SK-N-SH treated with all-trans-retinoic acid at 6 μM for 48 hours (cell line): ENCODE measurements at places on chromosomes 4 and X.

GRCh38 chr4:89876548-89876947, 18.1 kb upstream of the MMRN1 start:
- ATAC-seq: no peak

DNA sequence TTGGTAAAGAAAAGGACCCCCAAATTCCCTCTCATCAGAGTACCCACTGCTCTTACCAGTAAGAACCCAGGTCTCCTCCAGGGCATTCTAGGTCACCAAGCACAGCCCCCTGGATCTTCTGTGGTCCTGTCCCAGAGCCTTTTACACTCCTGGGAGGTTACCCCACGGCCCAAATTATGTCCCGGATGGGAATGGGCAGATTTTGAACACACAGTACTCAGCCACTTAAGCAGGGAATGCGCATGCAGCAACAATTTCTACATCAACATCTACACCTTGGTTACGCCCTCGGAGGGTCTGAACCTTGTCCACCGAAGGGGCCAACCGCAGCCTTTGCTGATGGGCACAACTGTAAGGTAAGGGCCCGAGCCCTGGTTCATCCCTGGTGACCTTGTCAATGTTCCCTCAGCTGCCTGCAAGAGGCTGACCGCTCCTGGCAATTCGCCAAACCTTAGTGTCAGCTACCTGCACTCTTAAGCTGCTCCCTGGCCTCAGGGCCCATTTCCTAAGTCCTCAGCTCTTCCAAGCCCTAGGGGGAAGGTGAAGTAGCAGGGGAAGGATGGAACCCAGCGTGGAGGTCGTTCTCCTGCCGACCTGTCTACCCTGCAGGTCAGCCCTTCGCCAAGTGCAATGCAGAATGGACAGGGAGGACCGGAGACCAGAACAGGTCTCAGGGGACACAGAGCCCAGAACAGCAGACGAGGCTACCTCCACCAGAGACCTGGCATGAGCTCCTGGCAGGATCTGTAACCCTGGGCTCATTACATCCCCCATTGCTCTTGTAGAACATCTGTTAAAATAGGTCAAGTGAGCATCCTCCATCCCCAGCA, 5.9 kb downstream of the TIMP1 start:
- no peak; the same call in 2 of the 3 replicates for ATAC-seq

GRCh38 chr4:149056615-149057014, 614.4 kb upstream of the NR3C2 start:
- no peak for ATAC-seq

- no peak for ATAC-seq
Observed at GRCh38 chrX:108224218-108224617, 132.6 kb downstream of the ATG4A start.

- no peak for ATAC-seq
Observed at GRCh38 chr4:7103607-7104365, 35.9 kb upstream of the GRPEL1 start.

GRCh38 chr4:140841186-140841585, 85.0 kb upstream of the TBC1D9 start:
- no peak for ATAC-seq

GRCh38 chr4:35548921-35549320, 695.4 kb downstream of the ARAP2 start:
- no peak for ATAC-seq

GRCh38 chr4:150009533-150009932, 68.7 kb upstream of the DCLK2 start:
- no peak for ATAC-seq

DNA sequence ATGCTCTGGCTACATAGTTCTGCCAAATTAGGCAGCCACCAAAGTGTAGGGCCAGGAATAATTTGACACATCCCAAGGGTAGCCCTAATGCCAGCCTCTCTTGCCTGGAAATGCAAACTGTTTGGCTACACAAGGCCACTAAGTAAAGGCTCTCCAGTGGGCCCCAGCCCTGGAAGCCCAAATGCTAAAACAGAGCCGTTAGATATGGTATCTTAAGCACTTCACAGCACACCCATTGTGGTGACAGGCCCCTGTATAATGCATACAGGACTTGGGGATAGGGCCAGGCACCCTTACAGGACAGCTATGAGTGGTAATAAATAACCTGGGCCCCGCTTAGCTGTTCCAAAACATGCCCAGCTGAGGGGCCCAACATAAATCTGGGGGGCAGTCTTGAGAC, 623.9 kb downstream of the BCOR start:
- ATAC-seq: no peak

GRCh38 chr4:183078634-183079033, 20.4 kb upstream of the WWC2 start:
- no peak for ATAC-seq

DNA sequence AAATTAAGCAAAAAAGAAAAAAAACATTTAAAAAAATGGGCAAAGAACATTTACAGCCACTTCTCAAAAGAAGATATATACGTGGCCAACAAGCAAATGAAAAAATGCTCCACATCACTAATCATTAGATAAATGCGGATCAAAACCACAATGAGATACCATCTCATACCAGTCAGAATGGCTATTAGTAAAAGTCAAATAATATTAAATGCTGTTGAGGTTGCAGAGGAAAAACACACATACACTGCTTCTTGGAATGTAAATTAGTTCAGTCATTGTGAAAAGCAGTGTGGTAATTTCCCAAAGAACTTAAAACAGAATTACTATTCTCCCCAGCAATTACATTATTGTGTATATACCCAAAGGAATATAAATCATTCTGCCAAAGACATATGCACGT, 1189.0 kb downstream of the PCDH18 start:
- peak; percentile 32; the same call in 1 of the 3 replicates for ATAC-seq

GRCh38 chr4:54550395-54551171, 107.2 kb upstream of the KIT start:
- no peak for ATAC-seq

DNA sequence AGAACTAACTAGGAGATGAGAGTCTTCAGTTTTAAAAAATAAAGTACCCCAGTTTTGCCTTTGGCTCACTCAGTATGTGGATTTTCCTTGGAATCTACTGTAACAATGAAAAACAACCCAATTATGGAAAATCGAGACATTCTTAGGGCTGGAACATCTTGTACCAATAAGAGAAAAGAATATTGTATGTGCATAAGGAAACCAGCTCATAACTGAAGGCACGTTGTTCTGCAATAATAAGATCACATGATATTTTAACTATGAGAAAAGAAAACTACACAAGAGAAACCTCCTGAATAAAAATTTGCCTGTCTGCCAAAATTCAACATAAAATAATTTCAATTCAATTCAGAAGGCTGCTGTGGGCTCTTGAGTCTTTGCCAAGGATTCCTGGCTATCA, 261.8 kb upstream of the EDNRA start:
- no peak for ATAC-seq

DNA sequence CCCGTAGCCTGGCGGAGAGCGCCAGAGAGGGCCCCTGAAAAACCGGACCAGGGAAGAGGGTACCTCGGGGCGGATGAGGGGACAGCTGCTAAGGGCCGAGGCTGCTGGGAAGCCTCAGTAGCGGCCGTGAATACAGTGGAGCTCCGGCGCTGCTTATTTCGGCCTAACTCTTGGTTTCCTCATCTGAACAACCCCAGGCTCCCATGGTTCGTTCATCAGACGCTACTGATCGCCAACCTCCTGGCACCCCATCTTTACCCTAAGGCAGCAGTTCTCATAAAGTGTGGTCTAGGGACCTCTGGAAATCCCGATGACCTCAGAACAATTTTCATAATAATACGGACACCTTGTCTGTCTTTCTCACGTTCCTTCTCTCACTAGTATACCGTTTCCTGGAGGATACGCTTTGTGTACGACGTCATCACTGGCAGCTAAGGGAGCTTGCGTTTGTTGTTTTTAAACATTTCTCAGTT, 645 bp upstream of the RAB28 start:
- ATAC-seq: peak; percentile 54

- no peak for ATAC-seq
Observed at GRCh38 chr4:142929526-142929925, 83.4 kb upstream of the INPP4B start.

DNA sequence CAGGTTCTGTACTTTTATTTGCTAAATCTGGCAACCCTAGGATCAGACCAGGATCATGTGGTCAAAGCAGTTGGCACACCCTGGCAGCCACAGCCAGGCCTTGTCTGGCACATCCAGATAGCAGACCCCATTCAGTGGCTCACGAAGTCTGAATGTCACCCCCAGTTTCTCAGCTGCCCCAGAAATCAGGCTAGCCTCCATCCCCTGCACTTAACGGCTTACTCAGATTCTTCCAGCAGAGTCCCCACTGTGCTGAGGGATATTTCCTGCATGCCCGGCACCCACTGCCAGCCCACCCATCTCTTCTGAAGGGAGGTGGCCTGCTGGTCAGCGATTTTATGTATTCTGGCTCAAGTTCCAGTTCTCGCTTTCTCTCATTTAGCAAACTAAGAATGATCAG, 4.7 kb upstream of the AWAT2 start:
- ATAC-seq: no peak

DNA sequence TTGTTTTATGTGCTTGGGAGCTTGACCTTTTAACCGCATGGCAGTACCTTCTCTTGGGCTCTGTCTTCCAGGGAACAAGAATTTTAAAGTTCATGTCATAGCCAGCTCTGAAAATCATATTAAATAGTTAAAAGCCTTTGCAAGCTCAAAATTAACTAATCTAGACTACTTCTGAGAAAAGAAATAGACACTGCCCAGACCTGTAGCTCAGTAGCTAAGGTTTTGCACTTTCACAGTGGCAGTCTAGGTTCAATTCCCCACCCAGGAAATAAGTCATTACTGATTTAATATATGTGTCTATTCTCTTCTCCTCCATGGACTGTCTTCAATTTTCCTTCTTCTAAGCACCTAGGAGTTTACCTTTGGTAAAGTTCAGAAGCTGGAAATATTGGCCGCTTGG, 27.4 kb downstream of the HSD17B11 start:
- no peak for ATAC-seq

GRCh38 chr4:111979921-111980320, 165.3 kb upstream of the FAM241A start:
- no peak for ATAC-seq

DNA sequence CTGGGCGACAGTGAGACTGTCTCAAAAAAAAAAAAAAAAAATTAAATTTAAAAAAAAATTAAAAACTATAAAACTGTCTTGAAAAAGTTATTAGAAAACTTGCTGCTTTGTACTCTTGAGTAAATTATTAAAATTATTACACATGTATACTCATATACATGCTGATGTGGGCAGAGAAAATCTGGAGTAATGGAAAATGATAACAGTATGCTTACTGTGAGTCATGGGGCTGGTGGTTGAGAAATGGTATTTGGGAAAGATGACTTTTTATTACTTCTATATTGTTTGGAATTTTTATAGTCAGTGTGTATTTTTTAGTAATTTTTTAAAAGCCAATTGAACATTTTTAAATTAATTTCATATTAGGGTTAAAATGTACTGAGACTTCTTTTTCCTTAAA, 7.5 kb downstream of the YY2 start:
- ATAC-seq: no peak

- ATAC-seq: no peak
Observed at GRCh38 chrX:51878056-51878455, 15.4 kb upstream of the MAGED1 start.

- peak; percentile 52 for ATAC-seq
Observed at GRCh38 chr4:48898733-48899431, 7.7 kb downstream of the OCIAD2 start.

- no peak for ATAC-seq
Observed at GRCh38 chr4:103405415-103405814, 207.3 kb upstream of the CENPE start.

DNA sequence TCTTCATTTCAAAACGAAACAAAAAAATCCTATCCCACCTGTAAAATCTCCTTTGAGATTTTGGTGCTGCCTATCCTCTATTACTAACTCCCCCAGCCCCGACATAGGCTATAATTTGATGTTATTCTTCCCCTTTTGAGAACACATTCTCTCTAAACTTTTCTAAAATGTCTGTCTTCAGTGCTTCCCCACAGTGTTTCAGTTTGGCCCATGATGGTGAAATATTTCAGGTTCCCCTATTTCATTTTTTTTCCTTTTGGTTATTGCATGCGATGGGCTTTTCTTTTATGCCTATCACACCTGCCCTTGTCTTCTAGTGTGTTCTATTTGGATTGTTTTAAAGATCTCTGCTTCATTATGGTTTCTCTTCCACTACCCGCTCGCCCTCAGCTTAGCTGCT, 14.7 kb downstream of the BCORL1 start:
- ATAC-seq: no peak

DNA sequence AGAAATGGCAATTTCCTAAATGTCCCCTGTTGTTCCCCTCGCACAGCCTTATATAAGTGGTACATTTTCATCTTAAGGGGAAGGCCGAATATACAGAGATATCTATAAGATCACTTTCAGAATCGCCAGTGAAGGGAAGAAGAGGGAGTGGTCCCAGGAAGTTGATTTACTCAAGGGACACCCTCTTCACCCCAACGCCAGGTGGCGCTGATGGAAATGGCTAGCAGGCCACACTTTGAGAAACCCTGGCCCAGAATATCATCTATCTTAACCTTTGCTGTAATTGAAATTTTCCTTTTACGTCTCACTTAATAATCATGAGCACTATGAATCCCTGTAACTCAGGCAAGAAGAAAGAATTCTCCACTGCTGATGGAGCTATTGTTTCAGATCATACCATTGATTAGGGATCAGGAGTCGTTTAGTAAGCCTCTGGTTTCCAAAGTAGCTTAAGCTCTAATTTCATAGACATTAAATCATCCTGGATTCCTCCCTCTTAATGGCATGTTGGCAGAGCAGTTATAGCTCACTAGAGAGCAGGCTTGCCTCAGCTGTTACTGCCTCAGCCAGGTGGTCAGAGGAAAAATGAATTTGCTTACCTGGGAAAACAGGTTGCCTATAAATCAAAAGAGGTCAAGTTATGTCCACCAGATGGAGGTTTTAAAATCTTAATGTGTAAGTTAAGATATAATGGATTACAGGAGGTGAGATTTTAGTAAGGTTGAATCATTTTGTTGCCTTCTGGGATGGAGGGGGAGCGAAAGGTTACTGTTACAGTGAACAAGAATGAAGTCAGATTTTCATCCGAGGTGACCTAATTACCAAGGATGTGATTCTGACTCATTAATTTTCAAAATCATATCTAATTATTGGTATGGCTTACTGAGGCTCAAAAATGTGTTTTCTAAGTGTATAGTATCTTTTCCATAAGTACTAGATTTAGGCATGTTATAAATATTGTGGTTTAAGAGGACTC, 941.2 kb upstream of the TENM3 start:
- ATAC-seq: peak; percentile 56

DNA sequence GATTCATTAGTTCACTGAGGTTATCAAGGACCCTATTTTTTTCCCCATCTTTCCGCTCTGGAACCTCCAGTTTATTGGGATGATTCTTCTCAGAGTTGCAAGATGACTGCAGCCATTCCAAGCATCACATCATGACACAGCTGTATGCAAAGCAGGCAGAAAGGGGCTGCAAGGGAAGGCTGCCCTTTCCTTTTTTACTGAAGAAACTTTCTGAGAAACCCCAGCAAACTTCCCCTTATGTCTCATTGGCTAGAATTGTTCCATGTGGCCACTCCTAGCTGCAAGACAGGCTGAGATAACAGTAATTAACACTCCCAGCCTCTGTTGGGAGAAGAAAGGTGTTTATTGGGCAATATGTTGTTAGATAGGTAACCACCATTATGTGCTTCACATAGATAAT, 102.6 kb downstream of the SATL1 start:
- no peak for ATAC-seq
